ENCODE measurements at places on chromosomes 5 and 9.
A peak's percentile ranks its signal among the peaks of the same experiment; 100 is the strongest.

GRCh38 chr9:14866200-14866749, 44.0 kb downstream of the FREM1 start:
- no peak for DNase-seq

DNA sequence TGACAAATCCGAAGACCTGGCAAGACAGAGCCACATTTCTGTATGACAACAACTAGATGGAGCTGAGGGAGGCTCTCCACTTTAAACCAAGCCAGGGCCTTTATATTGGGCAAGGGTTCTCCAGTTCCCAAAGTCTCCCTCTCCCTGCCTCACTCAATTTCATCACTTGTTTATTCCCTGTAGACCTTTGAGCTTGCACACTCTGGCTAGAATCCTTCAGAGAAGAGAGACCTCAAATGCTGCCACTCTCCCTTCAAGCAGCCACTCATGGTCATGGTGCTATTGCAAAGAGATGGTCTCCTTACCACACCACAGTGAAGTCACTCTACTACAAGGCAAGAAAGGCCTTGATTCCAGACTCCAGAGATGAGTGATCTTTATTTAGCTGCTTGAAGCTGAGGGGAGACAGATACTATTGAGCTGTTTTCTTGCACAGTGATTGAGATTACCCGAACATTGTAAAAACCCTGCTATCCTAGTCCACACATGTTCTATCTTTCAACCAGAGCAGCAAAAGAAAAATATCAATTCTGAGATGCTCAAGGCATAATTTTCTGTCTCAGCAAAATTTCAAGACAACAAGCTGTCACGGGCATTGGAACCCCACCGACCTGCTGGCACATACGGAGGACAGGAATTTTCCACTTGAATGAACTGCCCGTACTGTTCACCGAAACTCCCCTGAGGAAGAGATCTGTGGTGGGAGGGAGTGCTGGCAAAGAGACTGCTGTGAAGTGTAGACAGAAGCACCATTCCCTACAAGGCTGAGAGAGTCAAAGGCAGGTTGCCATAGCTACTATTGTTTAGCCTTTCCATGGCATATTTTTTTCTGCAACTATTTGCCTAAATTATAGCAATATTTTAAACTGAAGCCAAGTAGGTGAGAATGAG, 81.1 kb downstream of the CDO1 start:
- DNase-seq = no peak

DNA sequence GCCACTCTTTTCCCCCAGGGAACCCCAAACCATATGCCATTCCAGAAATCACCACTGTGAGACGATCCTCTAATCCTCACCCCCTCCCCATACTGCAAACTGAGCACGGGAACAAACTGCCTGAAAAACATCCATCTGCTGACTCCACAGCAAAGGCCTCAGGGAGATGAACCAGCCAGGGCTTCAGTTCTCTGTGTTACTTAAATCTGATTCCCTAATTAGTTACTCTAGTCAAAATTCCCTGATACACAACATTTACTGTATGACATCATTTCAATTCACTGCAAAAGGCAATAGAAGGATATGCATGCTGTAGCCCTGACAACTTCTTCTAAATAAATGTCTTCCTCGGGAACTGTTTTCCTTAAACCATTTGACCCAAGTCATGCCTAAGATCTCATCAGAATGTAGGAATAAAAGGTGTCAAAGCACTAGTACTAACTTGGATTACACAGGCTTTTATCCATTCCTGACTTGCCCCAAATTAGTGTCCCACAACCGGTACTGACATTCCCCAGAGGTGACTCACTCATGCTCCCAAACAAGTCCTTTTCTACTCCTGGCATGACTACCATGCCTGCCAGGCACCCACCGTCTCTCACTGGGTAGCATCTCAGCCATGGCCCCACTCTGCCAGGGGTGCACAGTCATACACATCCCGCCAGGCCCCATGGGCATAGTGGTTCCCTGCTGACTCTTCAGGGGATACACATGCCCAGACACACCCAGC, 35.0 kb downstream of the MTX3 start:
- no peak for DNase-seq

DNA sequence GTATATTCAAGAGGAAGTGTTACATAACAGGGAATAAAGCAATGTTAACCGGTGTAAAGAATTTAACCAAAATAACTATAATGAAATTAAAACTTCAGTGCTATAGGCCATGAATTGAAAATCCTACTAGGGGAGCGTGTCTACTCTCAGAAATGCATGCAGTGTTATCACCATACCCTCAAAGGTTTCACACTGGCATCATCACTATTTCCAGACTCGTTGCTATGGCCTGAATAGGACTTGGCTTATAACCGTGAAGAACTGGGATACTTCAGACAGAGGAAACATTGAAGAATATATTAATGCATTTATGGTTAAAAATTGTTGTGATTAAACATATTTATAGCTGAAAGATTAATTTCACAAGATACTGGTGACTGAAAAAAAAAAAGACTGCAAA, 154.9 kb downstream of the EPB41L4A start:
- no peak for DNase-seq

DNA sequence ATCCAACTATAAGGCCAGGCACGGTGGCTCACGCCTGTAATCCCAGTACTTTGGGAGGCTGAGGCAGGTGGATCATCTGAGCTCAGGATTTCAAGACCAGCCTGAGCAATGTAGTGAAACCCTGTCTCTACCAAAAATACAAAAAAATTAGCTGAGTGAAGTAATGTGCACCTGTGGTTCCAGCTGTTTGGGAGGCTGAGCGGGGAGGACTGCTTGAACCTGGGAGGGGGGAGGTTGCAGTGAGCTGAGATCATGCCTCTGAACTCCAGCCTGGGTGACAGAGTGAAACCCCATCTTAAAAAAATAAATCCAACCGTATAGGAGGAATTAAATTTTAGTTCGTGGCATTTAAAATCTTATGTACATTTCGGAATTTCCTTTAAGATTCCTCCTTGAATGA, 123.4 kb downstream of the CDC42SE2 start:
- no peak for DNase-seq

GRCh38 chr5:132016721-132017250, 5.3 kb upstream of the ACSL6 start:
- DNase-seq = no peak

DNA sequence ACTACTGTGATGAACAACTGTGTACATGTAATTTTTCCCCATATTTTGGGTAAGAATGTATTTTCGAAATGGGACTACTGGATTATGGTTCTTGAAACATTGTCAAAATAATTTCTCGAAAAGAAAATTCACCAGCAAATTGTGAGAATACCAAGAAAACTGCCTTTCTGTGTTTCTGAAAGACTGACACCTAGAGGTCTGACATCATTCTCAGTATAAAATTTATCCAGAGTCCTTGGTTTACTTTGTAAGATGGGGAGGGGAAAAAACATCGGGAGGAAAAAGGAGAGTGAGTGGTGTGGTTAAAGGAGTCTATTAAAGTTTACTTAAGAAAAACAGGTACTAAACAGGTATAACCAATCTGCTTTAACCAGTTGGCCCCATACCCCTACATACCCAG, 149.2 kb downstream of the CEP120 start:
- no peak for DNase-seq

- DNase-seq = no peak
Measured at GRCh38 chr5:134604908-134605307, 27.7 kb downstream of the SAR1B start.

DNA sequence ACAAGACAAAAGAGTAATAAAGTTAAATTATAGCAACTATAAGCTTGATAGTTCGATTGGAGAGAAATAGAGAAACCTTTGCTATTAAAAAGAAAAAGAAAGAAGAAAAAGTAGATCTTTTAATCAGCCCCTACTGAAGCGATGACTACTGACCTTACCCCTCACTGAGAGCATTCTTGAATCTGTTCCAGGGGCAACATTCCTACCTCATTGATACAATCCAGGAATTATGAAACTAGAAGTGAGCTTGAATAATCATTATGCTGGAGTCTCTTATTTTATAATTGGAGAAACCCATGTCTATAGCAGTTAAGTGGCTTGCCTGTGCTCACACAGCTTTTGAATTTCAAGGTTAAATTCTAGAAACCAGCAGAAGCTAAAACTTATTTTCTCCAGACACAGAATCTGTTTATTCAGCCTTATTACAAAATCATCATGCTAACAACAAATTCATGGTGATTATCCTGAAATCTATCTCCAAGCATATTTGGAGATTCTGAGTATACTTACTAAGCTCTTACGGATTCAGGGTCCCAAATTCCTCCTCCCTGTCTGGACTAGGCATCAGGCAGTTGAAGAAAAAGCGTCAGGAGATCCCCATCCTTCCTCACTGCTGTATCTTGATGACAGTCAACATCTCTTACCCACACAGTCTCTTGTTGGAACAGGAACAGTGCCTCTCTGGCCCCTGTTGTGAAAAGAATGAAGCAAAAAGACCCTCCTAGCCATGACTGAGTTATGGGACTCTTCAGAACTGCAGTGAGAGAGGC, 547.6 kb upstream of the WWC1 start:
- peak; percentile 16 for DNase-seq

DNA sequence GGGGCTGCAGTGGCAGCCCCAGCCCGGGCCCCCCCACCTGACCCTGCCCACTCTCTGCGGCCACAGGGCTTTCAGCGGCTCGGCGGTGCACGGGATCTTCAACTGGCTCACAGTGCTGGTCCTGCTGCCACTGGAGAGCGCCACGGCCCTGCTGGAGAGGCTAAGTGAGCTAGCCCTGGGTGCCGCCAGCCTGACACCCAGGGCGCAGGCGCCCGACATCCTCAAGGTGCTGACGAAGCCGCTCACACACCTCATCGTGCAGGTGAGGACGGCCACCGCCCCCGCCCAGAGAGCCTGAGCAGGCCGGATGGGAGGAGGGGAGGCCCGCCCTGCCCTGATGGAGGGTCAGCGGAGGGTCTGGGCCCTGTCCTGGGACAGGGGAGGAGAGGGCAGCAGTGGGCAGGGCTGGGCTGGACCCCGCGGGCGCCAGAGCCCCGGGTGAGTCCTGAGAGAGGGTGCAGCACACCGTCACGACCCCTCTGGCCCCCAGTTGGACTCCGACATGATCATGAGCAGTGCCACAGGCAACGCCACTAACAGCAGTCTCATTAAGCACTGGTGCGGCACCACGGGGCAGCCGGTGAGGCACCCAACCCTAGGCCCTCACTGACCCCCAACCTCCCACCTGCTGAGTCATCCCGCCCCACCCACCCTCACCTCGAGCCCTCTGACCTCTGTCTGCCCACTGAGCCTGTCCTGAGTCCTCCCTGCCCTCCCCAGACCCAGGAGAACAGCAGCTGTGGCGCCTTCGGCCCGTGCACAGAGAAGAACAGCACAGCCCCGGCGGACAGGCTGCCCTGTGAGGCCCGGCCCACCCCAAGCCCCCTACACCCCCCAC, 2.7 kb downstream of the SLC34A3 start:
- DNase-seq = no peak

GRCh38 chr5:131589510-131590348, 45.3 kb downstream of the RAPGEF6 start:
- peak; percentile 38 for DNase-seq

DNA sequence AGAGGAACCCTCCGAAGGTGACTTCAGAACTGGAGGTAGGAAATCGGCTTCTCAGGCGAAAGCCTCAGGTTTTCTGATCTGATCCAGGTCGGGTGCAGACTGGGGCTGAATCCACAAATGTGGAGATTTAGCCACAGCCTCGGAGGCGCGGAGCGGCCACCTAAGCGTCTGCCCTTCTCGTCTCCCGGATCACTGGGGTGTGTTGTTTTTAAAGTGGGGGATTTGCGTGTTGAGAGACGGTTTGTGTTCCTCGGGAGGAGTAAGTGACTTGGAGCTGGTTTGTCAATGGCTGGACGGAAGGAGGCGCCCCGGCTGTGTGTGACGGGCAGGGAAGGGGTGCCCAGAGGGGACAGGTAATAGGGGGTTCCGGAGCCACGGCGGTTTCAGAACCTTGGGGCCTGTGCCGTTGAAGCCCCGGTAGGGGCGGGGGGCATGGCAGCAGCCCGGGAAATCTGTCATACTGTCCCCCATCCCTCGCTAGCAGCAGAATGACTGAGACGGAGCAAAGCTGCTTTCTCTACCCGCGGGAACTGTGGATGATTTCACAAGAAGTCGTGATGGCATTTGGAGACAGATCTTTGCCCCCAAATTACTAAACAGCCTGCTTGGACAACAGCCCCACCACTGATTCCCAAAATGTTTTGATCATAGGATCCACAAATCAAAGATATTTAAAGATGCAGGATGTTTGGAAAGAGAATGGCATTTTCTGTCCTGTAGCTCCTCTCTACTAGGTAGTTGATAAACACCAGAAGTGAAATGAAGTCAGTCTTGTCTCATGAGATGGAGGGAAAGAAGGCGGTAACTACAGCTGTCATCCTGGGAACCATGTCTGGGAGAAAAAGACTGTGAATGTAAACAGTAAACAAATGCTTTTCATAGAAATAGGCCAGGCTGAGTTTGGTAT, 216.5 kb downstream of the PDZD2 start:
- no peak for DNase-seq

GRCh38 chr5:116616876-116617275, 42.3 kb upstream of the SEMA6A start:
- DNase-seq = no peak

- DNase-seq = no peak
Measured at GRCh38 chr9:70472268-70473249, 58.1 kb upstream of the KLF9 start.

GRCh38 chr5:34483442-34484033, 172.6 kb upstream of the RAI14 start:
- DNase-seq = no peak

DNA sequence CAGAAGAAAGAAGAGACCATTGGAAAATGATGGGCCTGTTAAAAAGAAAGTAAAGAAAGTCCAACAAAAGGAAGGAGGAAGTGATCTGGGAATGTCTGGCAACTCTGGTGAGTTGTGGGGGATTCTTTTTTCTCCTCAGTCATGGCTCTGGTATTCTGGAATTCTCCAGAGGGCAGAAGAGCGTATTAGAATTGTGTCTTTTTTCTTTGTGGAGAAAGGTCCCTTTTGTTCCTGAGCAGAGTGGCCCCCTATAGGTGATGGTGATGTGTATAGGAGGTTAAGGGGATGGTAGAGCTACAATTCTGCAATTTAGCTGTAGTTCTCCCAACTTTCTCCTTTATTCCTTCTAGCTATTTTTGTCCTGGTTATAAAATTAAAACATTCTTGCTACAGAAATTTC, 1.6 kb upstream of the DHFR start:
- no peak for DNase-seq

- no peak for DNase-seq
Measured at GRCh38 chr9:85147046-85147640, 477.6 kb downstream of the NTRK2 start.

GRCh38 chr5:160348080-160348479, 22.3 kb downstream of the C1QTNF2 start:
- DNase-seq = no peak

DNA sequence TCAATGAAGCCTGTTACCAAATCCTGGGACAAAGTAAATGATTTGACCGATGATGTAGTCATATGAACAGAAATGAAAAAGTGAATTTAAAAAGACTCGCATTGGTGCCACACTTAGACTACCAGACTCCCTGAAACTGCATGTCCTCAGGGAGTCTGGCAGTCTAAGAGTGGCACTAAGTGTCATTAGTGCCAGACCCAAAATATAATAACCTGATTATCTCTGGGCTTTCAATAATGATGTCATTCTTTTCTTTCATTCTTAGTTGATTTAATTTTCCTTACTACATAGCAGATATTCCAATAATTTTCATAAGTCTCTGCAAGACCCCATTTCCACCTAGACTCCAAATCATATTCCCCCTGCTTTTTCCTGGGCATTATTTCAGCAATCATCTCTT, 59.0 kb downstream of the OR2K2 start:
- no peak for DNase-seq

All from NCI-H460 (cell line).